ENCODE measurements at places on chromosomes 12 and 14.

- no peak for DNase-seq
These were observed 49.3 kb upstream of the PLEKHG3 start for GRCh38 chr14:64654901-64655300.

DNA sequence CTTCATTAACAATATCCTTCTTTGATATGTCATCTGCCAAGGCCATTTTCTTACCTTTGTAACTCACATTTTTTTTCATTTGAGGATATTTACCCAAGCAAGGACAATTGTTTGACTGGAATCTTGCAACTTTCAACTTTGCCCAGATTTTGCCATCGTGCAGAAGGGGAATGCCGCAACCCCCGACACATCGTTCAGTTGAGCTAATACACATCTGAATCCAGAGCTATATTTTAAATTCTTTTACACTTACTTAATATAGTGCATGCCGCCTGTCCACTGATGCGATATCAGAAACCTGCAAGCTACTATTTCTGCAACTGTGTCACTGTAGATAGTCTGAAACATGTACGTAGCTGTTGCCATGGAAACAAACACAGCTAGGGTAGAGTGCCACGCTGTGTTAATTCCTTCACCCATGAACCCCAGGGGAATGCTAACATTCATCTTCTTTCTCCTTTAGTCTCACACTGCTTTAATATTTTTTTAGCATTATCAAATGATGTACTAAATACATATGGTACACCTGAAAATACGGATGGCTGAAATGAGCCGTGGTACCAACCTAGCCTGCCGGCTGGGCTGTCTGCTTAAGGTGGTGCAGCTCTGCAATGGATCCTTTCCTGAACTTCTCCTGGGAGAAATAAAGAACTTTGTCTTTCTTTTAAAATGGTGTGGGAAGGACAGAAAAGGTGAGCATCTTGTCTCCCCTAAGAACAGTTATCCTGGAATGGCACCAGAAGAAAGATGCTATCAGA lies 77.0 kb upstream of the FOXN3 start:
- DNase-seq, result no peak

DNA sequence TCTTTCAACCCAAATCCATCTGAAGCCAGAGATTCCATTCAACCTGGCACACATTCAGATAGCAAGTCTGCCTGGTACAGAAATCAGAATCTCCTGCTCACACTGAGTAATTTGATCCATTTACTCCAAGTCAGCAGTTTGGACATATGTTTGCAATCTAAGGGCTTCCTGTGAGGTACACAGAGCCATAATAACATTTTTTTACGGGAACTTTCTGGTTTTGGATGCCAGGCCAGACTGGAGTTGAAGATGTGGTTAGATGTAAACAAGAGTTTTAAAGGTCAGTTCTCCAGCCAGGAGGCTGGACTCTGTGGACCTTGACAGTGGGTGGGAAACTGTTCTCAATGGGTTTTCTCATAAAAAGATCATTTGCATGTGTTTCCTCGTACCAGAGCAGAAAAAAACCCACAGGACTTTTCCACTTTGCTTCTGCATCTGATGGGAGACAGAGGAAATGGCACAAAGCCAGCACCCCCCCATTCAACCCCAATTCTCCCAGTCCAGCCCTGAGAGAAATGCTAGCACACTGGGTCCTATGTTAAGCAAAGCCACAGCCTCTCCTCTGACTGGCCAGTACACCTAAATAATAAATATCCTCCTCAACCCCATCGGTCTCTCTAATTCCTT lies 17.7 kb upstream of the TSPAN11 start:
- no peak for DNase-seq

DNA sequence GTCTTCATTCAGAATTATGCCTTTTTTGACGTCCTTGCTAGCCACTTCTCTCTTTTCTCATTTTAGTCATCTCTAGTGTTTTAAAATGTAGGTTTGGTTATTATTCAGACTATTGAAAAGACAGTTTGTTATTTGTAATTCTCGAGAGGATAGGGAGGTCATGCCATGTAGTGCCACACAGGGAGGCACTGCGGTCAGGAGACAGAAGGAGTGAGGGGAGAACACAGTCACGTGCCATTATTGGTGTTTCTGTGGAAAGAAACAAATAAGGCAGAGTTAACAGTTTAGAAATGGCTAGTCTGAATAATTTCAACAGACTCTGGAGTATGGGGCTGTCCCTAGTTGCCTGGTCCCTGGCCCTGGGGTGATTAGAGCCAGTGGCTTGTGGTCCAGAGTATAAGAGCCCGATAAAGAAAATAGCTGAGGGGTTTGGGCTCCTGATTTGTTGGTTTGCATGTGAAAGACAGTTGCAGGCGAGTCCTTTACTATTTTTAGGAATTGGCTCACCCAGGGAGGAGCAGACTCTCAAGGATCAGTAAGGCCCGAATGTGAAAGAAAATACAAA lies 278.1 kb upstream of the SEL1L start:
- no peak for DNase-seq

DNA sequence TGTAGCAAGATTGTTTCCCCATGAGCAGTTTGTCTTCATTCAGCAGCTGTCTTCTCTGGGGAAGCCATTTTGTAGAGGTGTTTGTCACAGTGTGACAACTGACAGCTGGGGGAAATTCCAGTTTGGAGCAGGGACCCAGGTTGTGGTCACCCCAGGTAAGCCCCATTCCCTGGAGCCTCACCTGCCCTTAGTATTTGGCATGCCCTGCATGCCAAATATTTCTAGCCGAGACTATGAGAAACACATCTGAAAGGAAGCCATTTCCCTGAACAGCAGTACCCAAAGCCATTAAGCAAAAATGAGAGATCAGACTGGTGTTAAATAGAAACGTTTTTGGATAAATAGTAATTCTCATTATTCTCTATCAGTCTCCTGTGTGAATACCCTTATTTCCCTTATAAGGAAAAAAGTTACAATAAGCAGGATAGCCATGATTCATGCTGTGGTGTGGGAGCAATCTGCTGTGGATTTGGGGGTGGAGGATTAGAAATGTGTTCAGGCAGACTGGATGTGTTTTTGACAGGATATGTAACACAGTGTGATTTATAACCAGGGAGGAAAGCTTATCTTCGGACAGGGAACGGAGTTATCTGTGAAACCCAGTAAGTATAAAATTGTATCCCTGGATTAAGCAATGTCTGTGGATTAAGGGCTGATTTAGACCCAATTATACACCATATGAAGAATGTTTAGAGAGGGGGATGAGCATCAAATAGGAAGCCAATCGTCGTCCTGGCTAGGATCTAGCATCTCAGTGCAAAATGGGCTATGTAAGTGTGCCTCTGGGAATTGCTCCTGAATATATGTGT lies 68.9 kb downstream of the DAD1 start:
- no peak for DNase-seq

GRCh38 chr12:124604264-124604680 lies 36.9 kb upstream of the NCOR2 start:
- no peak for DNase-seq

DNA sequence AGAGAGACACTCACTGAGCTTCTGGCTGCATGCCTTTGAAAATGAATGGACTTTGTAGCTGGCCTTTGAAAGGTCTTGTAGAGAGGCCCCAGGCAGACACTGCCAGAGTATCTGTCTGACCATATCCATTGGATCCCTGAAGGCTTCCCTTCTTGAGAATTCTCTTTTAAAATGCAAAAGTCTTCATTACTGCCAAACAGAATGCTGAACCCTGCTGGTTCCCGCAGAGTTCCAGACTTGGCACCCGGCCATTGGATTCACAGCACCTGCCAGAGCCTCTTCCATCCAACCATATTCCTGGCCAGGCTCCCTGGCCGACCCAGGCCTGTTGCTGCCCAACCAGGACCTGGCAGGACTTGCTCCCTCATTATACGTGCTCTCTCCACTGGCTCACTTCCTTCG lies 182.5 kb downstream of the GXYLT1 start:
- DNase-seq, result no peak

DNA sequence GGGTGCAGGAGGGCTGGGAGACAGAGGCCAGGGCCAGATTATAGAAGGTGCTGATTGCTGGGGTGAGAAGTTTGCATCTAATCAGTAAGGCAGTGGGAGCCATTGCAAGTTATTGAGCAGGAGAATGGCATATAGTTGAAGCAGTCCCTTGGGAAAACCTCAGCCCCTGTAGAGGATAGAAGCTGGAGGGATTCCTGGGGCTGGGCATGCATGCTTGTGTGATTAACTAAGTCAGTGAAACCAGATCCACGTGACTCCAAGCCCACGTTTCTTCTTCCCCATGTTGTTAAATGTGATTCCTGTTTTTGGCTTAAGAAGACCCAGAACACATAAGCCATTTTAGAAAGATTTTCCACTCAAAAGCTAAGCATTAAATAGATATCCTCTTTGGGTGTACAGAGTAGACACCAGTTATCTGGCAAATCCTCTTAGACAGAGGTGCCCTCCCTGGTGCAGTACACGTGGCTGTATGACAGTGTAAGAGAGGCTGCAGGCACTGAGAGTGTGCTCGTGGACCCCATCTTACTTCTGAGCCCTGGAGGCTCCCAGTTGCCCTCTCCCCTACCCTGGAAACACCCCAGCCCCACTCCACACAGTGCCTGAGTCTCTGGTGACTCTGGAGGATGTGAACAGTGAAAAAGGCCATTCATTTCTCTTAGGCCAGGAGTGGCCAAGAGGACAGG lies 3.2 kb downstream of the C14orf132 start:
- no peak for DNase-seq

GRCh38 chr12:116104167-116104767 lies 173.2 kb downstream of the MED13L start:
- no peak for DNase-seq

- no peak for DNase-seq
These were observed 2.5 kb downstream of the AHNAK2 start for GRCh38 chr14:104975481-104976197.

- no peak for DNase-seq
These were observed 9.7 kb downstream of the PLBD1 start for GRCh38 chr12:14557966-14558365.

DNA sequence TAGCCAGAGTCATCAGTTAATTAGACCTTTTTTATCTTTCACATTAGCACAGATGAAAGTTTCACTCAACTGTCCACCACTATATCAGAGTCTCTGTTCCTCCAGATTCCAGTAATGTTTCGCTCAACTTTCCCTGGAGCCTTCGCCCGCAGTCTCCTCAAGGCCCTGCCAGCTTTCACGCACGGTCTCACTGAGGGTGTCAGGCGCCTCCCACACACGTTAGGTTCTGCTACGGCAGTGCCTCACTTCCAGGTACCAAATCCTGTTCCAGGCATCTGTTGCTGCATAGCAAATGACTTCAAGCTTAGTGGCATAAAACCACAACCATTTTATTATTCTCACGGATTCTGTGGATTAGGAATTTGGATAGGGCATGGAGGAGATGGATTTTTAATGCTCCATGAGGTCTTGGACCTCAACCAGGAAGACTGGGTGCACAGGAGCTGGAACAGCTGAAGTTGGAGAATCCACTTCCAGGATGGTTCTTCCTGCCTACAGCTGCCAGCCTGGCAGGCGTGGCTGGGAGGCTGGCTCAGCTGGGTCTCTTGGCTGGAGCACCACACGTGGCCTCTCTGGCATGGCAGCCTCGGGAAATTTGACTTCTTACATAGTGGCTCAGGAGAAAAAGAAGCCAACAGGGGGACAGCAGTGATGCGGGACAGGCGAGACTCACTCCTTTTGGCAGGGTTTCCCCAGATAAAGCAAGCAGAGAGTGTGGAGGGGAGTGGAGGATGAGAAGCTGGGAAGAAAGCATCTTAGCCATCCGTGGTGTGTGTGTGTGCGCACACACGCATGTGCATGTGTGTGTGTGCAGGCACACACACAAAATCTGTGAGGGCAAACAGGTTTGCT lies 21.3 kb upstream of the BCDIN3D start:
- DNase-seq, result no peak

DNA sequence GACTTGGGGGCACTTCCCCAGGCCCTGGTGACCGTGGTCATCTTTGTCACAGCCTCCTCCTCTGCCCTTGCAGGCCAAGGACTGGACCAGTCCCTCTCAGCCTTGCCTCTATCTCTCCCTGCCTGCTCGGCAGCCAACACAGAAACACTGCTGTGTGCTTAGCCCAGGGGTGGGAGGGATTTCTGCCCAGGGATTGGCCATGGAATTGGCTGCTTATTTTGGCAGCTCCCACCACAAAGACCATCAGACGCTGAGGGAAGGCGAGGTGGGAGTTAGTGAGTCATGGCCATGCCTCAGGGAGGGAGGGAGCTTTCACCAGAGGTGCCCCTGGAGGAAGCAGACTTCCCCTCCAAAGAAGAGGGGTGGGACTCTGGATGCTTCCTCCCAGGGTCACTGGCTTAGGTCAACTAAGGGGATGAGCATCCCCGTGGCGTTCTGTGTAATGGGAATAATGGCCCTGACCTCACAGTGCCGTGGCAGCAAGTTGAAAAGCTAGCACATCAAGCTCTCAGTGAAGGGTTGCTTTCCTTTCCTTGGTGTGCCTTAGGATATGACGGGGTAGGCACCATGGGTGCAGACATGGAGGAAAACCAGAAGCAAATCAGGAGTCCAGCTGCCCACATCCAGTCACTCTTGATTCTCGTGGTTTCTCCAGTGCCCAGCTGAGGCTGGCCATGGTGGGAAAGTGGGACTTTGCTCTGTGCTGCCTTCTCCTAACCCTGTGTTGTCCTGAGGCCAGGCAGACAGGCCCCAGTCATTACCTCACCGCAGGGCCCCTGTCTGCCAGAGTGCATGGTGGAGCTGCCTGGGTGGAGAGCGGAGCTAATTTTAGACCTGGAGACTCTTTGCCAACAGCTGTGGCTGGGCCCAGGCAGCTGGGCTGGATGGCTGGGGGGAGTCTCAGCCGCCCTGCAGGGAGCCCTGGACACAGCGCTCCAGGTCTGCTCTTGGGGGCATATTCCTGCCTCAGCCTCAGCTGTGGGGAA lies 21.4 kb downstream of the B4GALNT3 start:
- DNase-seq, result no peak

DNA sequence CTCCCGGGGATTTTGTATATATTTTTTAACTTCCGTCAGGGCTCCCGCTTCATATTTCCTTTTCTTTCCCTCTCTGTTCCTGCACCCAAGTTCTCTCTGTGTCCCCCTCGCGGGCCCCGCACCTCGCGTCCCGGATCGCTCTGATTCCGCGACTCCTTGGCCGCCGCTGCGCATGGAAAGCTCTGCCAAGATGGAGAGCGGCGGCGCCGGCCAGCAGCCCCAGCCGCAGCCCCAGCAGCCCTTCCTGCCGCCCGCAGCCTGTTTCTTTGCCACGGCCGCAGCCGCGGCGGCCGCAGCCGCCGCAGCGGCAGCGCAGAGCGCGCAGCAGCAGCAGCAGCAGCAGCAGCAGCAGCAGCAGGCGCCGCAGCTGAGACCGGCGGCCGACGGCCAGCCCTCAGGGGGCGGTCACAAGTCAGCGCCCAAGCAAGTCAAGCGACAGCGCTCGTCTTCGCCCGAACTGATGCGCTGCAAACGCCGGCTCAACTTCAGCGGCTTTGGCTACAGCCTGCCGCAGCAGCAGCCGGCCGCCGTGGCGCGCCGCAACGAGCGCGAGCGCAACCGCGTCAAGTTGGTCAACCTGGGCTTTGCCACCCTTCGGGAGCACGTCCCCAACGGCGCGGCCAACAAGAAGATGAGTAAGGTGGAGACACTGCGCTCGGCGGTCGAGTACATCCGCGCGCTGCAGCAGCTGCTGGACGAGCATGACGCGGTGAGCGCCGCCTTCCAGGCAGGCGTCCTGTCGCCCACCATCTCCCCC lies 777 bp downstream of the ASCL1 start:
- DNase-seq, result no peak

- DNase-seq, result no peak
These were observed 37.3 kb upstream of the ATXN2 start for GRCh38 chr12:111636209-111636945.

GRCh38 chr14:20659813-20660395 lies 18.4 kb upstream of the OR6S1 start:
- DNase-seq, result no peak
